ENCODE measurements at places on chromosomes 12 and 14.

GRCh38 chr14:33486332-33486890 lies 464.5 kb downstream of the EGLN3 start:
- no peak for DNase-seq

DNA sequence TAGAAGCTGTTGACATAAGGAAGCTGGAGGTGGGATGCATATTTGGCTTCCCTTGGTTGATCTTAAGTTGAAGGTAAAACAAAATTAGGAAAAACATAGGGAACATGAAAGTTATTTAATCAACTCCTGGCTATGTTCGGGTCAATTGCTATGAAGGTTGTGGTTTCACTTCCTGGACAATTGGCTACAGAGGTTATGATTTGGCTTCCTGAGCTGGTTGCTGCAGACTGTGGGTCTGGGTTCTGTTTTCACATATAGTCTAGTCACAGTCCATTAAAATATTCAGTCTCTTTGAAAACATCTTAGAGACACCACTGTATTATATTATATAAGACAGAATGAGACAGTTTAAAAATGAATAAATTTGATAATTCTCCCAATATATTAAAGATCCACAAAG lies 895.2 kb upstream of the USP15 start:
- no peak for DNase-seq

- DNase-seq = no peak
Measured at GRCh38 chr14:49984424-49984823, 91.5 kb downstream of the ARF6 start.

- no peak for DNase-seq
Measured at GRCh38 chr14:53882684-53883083, 73.9 kb downstream of the BMP4 start.

DNA sequence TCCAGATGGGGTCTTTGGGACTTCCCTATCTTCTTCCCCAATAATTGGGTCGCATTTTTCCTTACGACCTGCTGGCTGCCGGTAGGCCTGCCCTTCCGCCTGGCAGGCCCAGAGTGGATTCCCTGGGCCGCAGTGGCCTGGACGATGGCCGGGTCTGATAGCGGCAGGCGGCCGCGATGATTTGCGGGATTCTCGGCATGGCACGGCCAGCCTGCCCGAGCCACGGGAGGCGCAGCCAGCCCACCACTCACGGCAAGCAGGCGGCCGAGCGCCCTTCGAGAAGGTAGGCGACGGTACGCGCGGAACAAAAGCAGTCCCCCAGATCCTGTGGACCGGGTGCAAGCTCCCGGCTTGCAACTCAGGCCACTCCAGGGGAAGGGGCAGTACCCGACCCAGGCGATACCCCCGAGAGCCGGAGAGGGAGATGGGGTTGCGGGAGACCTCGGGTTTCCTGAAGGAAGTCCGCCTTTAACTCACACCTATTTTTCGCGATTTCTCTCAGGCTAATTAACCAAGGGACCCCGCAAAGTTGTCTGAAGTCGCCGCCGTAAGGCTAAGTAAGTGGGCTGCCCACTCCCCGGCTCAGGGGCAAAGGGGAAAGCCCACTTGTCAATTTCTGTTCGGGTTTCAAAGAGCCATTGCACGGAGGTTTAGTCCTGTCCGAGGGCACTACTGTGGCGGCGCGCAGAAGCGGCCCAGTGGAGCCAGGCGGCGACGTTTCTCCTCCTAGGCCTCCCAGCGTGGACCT lies 1.4 kb upstream of the GSC start:
- no peak for DNase-seq

DNA sequence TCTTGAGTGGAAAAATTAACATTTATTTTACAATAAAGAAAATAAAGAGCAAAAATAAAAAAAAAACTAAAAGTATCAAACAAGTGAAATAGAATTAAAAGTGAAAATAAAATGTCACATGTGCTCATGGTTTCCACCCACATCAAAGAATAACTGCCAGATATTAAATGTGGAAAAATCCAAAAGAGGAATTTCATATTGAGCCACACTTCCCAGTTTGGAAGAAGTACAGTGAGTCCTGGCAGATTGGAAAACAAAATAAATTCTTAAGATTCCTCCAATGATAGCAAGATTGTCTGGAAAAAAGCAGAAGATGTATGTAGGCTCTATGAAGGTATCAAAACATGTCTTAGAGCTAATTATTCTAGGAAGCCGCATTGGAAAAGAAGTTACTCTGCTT lies 1019.5 kb downstream of the SLC6A15 start:
- no peak for DNase-seq

- DNase-seq = no peak
Measured at GRCh38 chr14:99812892-99813291, 19.7 kb downstream of the EML1 start.

GRCh38 chr14:80658155-80658554 lies 283.4 kb downstream of the CEP128 start:
- no peak for DNase-seq

DNA sequence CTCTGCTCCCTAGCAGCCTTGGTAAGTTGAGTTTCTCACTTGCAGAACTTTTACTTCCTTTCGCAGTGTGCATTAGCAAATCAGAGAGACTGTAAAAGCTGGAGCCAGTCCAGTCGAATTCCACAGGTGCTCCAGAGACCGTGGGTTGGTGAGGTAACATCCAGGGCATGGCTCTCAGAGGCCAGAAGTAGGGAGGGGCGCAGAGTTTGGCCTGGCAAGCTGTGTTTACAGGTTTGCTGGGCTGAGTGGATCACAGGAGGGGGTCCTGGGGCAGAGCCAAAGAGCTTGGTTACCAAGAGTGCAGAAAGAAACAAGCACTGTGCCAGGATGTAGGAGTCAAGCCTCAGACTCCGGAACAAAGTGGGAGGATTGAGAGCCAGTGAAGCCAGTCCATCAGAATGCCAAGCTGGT lies 10.2 kb upstream of the BHLHE41 start:
- DNase-seq = no peak

DNA sequence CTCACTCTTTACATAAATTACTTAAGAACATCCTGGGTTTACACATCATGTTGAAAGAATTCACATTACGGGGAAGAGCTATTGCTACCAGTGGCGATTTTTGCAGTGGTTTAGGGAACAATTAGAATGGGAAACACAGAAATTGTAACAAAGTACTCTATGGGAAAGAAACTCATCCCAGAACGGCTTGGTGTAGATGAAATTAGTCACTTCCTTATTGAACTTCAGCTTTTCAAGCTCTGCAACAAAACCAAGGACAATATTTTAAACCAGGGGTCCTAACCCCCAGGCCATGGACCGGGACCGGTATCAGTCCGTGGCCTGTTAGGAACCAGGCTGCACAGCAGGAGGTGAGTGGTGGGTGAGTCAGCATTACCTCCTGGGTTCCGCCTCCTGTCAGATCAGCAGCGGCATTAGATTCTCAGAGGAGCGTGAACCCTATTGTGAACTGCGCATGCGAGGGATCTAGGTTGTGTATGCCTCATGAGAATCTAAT lies 32.3 kb upstream of the FICD start:
- DNase-seq = no peak

DNA sequence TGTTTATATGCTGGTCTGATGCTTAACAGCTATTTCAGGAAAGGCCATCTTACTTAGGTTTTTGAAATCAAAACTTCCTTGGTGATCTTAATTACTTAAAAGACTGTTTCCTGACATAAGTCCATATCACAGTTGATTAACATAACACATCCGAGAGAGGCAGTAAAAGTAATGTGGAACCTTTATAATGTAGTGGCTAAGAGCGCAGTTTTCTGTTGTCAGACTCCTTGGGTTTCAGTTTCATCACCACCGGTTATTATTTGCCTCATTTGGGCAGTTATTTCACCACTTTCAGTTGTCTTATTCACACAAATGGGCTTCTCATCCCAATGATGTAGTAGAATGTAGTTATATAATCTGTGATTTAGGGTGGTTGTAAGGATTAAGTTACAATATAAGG lies 30.9 kb downstream of the TBC1D15 start:
- no peak for DNase-seq

DNA sequence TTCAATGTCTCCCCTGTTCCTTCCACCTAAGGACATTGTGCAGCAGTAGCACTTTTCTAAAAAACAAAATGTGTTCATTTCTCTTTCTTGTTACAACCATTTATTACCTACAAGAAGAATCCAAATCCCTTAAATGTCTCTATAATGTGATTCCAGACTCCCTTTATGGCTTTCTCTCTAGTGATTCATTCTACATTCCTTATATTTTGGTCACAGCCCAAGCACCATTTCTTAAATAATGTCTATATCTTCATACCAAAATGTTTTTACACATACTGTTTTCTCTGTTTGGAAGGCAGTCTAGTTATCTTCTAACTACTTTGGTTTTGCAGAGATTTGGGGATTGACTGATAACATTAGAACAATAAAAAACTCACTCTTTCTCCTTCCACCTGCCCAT lies 1037.3 kb upstream of the FLRT2 start:
- no peak for DNase-seq

GRCh38 chr12:89384050-89384758 lies 31.9 kb upstream of the DUSP6 start:
- DNase-seq = peak; percentile 56

DNA sequence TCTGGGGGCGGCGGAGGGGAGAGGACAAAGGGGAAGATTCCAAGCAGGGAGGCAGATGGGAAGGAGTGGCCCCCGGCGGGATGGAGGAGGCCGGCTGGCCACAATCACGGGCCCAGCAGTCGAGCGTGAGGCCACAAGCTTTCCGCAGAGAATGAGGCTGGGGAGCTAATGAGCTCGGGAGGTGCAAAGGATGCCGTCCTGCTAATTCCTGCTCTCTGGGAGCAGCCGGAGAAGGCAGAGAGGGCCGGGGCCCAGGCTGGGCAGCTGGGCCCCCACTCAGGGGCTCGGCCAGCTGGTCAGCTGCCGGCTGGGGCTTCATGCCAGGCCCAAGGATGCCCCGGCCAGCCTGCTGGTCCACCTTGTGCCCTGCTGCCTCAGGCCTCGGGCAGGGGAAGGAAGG lies 98.1 kb upstream of the LHX5 start:
- DNase-seq = no peak

DNA sequence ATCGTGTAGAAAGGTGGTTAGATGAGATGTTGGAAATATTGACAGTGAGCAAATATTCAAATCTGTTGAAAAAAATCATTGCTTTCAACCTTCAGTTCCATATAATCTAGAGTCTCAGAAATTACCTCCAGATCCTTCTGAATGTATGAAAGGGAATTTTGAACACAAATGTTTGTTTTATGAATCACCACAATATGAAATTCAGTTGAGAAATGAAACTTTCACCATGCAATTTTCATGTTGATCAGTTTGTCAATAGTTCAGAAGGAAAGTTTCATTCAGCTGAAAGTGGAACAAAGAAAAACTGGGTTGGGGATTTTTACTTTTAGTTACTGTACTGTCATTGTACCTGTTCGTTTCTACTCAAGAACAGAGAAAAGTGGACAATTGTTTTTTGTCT lies 953.6 kb downstream of the SLC6A15 start:
- DNase-seq = no peak

DNA sequence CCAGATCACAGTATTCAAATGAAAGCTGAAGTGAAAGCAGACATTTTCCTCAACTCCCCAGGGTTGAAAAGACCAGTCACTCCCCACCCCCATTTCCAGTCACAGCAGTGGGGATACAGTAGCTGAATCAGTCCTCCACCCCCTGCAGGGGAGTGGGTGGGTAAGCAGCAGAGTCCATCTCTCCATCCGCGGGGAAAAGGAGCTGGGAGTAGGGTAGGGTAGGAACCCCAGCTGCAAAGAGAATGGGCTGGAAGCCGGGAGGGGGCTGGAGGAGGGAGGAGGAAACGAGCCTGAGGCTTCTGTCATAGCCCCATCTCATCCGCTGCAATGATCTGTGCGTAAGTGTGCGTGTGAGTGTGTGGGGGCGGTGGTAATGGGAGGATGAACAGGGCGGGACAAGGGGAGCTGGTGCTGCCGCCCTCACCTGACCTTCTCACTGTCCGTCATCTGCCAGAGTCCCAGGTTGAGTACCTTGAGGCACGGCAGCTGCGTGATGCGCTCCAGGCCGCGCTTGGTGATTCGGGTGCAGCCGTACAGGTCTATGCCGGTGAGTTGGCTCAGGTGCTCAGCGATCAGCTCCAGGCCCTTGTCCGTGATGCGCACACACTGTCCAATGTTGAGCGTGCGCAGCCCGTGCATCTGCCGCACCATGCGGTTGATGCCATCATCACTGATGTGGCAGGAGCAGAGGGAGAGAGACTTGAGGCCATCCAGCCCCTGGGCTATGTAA lies 1.8 kb downstream of the FBXL14 start:
- DNase-seq = no peak

DNA sequence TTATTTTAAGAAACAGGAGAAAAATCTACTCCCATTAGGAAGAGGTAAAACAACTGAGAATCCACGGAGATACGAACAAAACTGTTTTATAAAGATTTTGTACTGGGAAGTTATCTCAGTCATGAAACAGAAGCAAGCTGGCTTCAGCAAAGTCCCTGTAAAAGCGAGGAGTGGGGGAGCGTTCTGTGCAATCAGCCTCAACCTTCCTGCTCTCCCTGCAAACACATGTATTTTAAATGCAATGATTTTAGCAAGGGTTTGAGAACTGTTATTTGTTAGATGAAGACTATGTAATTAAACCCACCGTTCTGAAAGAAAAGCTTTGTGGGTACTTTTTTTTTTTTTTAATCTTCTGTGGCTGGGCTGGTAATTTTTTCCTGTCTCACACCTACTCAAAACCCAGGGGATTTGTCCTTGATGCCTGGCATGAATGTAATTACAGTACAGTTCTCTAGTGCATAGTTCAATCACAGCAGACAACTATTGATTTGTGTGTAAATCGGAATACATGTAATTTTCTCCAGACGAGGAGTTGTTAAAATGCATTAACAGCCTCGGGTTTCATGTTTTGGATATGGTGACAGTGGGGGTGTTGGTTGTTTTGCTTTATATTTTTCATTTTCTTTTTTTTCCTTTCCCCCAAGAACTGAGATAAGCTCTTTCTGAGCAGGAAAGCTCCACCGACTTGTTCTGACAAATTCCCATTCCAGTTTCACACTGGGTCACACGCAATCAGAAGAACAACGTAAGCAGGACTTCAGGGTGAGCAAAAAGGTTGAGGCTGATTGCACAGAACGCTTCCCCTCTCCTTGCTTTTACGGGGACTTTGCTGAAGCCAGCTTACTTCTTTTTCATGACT lies 153.6 kb downstream of the PHLDA1 start:
- no peak for DNase-seq

DNA sequence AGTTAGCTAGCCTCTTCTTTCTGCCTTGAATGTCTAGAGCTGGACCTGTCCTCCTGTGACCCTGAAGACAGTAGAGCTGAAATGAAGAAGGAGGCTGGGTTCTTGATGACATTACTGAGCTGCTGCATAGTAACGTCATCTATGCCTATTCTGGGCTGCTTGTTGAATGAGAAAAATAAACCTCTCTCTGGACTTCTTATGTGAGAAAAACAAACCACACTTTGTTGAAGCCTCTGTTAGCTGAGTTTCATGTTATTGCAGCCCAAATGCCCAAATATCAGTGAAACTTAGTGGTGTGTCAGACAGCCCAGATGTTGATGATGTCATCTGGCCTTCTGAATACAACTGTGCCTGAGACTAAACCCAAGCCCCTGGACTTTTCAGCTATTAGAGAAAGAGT lies 67.0 kb upstream of the MAX start:
- no peak for DNase-seq

DNA sequence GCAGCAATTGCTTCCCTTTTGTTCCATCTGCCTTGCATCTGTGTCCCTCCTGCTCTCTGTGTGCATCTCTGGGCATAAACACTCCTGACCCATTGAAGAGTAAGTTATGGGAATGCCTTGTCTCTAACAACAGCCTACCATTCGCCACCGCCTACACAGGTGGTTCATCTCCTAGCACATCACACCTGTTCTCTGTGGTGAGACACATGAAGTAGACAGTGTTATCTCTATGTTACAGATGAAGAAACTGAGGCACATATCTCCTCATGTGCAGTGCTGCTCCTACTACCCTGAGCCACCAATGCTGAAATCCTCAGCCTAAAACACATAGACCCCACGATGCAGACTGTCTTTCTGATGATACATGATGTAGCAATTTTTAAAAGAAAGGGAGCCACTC lies 77.6 kb downstream of the PITPNM2 start:
- DNase-seq = no peak

Data from hindlimb muscle (tissue), 1 donor.